ENCODE measurements at places on chromosomes 6 and 20.

- DNase-seq: no peak
These were observed 85.9 kb downstream of the SMOC2 start for GRCh38 chr6:168526841-168527281.

DNA sequence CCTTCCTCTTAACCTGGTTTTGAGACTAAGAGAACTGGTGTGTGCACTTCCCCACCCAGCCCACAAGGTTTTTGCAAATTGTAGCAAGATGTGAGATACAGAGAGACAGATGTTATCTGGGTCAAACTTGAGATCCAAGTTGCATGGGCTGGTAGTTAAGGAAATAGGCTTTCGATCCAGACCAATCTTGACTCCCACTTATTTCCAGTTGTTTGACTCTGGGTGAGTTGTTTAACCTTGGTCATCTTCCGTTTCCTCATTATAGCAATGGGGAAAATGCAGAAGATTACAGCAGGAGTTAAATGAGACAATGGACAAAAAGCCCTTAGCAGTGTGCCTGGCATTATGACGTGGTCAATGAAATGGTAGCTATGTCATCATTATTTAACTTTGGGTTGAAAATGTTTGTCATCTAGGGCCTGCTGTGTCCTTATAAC lies 1.7 kb downstream of the SNX21 start:
- no peak for DNase-seq

DNA sequence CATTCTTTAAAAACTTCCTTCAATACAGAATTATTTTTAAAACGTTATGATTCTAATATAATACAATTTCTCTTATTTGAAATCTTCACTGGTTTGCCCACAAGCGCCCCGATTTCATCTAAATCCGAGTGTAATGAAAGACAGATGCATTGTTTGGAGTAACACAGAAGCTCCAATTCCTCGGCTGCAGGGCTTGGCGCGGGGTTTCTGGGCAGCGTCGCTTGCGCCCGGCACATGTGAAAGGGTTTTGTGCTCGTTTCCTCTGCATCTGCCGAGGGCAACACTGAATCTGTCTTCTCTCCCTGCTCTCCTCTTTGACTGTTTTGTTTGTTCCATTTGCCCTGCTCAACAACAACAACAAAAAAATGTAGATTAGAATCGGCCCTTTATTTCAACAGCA lies 248.6 kb upstream of the QKI start:
- no peak for DNase-seq

DNA sequence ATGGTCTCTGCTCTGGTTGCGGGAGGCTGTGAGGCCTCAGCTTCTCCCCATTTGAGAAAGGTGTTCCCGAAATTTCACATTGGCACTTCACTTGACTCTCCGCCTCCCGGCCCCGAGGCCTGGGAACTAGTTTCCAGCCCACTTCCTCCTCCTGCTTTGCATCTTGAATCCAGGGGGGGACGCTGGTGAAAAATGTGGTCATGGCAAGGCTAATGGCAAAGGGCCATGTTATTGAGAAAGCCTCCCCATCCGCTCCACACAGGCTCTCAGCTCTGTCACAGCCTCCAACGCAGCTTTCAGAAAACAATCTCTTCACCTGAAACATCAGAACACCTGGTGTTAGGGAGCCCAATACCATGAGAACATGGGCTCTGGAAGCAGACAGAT lies 5.6 kb downstream of the PLAGL2 start:
- no peak for DNase-seq

- DNase-seq: no peak
These were observed 215.5 kb upstream of the ECI2 start for GRCh38 chr6:4350567-4351519.

- DNase-seq: no peak
These were observed 378.7 kb downstream of the RNGTT start for GRCh38 chr6:88584581-88585275.

All from effector CD4-positive, alpha-beta T cell (primary cell).